Stimulated activated CD4-positive, alpha-beta T cell treated with anti-CD3 and anti-CD28 coated beads, Interleukin-1b, Interleukin-23, amount 100 ng/mL, for 1 hour (primary cell): ENCODE measurements at places on chromosomes 5 and 9.

DNA sequence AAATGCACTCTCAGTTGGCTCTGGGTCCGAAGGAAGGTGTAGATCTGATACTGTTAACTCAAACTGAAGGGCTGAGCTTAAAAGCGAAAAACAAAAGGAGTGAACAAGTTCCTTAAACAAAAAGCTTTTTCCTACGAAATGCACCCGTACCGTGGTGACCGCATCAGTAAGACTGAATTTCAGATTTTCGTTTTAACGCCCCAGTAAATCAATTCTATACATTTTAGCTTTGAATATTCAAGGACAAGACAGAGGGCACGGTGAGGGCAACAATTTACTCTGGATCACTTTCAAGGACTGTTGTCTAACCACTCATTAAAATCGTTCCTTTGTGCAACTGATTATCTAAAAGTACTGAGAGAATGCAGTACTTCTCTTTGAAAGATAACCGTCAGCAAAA lies 1.9 kb downstream of the HOMER1 start:
- no peak for DNase-seq

- no peak for DNase-seq
Observed at GRCh38 chr9:137506274-137506673, 43.9 kb downstream of the PNPLA7 start.

DNA sequence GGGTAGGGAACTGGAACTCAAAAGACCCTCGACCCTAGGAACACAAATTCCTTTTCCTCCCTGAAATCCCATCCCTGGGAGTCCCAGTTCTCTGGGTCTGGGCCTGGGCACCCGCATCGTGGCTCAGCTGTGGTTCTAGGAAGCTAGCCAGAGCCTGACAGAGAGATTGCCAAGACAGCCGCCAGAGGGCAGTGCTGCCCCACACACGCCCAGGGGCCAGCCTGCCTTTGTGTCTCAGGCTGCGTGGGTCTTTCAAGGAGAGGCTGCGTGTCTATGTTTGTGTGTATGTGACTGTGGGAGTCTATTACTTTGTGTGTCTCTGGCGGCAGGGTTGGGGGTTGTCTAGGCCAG lies 32.0 kb upstream of the TTLL11 start:
- DNase-seq = peak; percentile 69

DNA sequence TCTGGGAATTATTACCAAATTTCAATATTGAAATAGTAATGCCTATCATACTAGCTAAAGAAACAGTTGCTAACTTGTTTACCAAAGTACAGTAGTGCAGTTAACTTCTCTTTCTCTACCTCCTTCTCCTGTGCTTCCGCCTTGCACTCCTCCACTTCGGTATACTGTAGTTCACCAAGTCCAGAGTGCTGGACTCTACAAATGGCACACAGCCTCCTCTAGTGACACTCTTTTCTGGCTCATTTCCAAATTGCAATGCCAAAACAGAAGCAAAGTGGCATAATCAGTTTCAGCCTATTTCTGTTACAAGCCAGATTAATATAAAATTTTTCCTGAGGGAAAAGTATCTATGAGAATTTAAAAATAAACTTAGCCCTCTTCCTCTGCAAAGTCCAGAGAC lies 86.0 kb upstream of the RASGRF2 start:
- no peak for DNase-seq

DNA sequence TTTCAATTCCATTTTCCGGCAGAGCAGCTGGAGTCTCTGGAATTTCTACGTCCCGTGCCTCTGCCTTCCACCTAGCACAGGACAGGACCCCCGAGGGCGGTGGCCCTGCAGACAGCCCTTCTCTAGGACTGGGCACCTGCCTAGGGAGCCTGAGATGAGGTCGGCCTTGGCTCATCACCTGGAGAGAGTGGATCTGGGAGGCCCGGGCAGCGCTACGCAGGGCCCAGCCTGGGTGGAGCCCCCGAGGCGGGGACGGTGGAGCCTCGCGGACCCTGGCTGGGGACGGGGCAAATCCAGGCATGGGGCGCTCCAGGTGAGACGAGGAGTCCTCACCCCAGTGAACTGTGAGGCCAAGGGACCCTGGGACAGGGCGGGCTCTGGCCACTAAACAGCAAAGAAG lies 114.5 kb downstream of the MTRR start:
- DNase-seq = no peak

GRCh38 chr5:57432876-57433275 lies 49.7 kb downstream of the ACTBL2 start:
- no peak for DNase-seq

DNA sequence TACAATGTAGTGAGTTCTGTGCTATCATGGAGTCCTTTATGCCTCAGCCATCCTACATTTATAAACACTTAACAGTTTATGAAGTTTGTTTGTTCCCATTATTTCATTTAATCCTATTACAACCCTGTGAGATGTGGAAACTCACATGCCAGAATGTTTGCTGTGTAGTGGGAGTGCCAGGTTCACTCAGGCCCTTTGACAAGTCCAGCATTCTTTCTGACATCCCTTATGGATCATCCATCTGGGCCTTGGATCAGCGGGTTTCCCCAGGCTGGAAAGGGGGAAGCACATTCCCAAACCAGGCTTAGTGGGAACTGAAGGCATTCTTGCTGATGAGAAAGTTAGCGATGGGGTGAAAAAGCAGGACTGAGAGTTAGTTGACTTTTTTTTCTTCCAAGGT lies 128.1 kb upstream of the OTULINL start:
- DNase-seq = no peak

- no peak for DNase-seq
Observed at GRCh38 chr9:111284703-111285102, 45.3 kb downstream of the OR2K2 start.

GRCh38 chr5:77031891-77032290 lies 1.7 kb downstream of the AGGF1 start:
- no peak for DNase-seq

- no peak for DNase-seq
Observed at GRCh38 chr9:38207247-38207778, 138.3 kb upstream of the SHB start.

GRCh38 chr5:131818001-131818724 lies 21.3 kb upstream of the FNIP1 start:
- no peak for DNase-seq

DNA sequence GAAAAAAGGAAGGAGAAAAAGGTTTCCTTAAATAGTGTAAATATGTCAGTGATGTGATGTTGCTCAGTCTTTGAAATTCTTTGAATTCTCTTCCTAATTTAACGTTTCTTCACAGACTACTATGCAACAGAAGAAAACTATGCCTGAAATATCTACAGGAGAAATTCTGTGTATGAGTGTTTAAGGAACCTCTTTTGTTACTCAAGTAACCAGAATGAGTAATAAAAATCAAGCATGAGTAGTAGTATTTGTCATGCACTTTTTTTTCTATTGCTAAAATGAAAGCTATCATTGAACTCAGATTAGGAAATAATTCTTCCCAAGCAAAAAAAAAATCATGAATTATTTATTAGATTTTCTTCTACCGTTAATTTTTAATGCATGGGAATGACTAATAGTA lies 20.3 kb upstream of the THG1L start:
- DNase-seq = no peak

DNA sequence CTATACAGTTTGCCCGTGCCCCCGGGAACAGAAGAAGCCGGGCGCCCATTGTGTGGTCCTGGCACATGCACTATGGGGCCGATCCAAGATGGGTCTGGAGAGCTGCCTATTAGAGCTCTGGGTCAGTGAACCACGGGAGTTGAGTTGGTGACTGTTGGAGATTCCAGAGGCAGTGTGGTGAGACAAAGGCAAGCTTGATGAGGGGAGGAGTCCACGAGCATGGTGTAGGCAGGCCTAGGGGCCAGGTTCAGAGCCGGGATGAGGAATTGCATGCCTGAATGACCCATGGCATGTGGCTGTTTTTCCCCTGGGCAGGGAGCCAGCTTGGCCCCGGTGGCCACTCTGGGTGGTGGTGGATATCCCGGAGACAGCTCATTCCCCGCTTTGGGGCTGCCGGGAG lies 84.4 kb upstream of the STC2 start:
- no peak for DNase-seq

DNA sequence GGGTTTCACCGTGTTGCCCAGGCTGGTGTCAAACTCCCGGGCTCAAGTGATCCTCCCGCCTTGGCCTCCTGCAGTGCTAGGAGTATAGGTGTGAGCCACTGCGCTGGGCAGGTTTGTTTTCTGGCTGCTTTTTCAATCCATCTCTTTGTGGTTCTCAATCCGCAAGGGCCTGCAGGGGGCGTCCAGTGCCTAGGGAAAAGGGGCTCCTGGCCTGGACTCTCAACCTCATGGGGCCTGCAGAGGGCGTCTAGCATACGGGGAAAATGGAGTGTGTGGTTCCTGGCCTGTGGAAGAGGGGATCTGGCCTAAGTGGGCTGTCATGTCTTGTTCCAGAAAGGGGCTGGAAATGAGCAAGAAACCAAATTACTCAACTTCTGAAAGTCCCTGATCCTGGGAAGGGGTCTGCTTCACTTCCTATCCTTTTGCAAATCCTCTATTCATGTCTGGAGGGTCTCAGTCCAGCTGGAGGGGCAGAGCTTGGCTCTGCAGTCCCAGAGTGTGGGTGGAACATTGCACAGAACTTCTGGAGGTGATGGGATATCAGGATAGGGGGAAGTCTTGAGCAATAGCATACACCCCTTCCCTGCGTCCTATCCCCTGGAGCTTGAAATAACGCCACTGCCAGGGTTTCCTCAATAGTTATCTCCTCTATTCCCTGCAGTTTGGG lies 12.7 kb upstream of the CCL27 start:
- no peak for DNase-seq

- no peak for DNase-seq
Observed at GRCh38 chr5:407051-407450, 35.9 kb upstream of the EXOC3 start.

DNA sequence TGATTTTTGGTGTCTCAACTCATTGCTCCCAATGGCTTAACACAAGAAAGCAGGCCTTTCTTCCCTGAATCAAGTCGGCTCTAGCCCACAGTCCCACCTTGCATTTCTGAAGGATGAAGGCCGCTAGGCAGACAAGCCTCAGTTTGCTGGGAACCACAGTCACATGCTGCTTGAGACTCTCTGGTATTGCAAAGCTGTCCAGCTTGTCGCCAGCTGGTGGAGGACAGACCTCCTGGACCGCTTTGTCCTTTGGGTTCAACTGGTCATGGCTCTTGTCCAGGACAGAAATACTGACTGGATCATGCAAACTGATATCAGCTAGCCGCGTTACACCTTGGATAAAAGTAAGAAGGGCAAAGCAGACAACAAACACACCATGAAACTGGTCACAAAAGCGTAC lies 23.1 kb downstream of the DDX31 start:
- DNase-seq = no peak

DNA sequence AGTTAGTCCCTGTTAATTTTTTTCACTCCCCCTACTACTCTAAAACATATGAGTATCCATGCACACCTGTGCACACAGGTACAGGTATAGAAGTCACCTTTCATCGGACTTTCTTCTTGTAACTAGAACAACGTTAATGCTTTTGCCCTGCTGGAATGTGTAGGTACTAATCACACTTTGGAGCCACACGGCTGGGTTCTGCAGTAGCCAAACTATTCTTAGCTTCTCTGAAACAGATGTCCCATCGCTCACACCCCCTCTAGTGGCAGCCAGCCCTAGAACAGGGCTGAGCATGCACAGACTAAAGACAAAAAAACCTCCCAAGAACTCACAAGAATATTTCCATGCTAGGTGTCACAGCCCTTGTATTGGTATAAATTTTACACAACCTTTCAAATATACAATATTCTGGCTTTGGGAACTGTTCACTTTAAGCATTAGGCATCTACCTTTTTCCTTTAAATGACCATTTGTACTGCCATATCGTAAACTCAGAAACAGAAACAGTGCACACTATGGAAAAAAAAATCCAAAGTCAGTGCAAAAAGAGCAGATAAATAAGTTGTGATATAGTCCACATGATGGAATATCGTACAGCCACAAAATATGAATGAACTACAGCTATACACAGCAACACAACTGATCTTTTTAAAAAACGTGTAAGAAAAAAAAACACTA lies 64.0 kb downstream of the RETREG1 start:
- peak; percentile 33 for DNase-seq
